ENCODE measurements at places on chromosomes 7 and 10.
A peak's percentile ranks its signal among the peaks of the same experiment; 100 is the strongest.

- DNase-seq, result no peak
Measured at GRCh38 chr7:157817433-157817832, 480.6 kb downstream of the DNAJB6 start.

DNA sequence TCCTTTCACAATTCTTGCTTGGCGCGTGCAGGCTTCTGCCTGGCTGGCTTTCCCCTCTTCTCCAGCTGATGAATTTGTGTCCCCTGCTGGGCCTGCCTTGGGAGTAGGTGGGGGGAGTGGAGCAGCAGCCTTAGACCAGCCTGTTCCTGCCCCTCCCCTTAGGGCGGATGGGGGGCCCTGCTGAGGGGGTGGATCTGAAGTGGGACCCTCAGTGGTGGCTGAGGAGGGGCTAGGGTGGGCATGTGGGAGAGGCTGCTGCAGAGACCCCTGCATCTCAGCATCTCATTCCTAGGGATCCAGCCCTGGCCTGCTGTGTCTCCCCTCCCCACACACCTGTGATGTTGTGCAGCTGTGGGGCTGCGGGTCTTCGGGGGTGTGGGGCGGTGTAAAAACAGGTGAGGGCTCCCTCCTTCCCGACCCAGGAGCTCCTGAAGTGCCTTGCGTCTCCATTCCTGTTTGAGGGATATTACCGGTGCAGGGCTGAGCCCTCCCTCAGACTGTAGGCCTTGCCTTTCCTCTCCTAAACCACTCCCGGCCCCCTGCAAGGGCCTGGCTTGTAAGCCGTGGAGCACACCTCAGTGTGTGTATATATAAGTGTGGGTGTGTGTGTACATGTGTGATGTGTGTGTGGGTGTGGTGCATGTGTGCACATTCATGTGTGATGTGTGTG, 24.7 kb downstream of the ADCYAP1R1 start:
- DNase-seq, result no peak

- DNase-seq, result no peak
Measured at GRCh38 chr10:22365233-22365632, 19.9 kb downstream of the SPAG6 start.

DNA sequence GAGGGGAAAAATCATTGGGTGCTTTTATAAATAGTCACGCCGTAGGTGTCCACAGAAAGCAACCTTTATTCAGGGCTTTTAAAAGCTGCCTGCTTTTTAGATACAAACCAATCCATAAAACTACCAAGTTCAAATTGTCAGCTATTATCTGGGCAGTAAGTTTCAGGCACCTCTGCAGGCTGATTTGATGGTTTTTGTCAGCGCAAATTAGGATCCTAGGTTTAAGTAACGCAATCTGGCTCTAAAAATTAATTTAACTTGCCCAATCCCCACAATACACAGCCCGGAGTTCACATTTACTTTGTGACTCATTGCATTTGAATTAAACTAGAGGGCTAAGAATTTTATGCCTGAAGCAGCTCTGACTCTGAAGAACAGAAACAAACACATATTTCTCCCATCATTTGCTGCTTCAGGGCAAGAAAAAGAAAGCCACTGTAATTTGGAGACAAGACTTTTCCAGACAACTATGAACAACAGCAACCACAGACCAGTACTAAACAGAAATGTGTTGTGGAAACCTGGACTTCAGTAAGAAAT, 43.3 kb downstream of the NRP1 start:
- DNase-seq, result no peak

DNA sequence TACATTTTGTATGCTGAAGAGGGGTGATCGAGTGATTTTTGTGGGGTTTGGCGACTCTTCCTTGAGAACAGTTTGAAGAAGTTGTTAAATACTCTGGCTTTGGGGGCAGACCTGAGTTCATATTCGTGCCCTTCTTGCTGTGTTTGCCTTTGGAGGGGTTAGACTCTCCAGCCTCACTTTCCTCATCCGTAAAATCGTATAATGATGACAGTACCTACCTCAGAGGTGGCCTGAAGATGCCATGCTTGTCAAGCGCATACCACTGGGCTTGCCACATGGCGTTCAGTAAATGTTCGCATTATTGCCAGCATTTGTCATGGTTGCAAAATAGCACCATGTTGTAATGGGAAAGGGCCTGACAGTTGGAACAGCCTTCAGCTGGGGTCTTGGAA, 1.3 kb downstream of the STK17A start:
- DNase-seq, result no peak

GRCh38 chr7:135510592-135511183, 786 bp upstream of the CNOT4 start:
- DNase-seq, result peak; percentile 14

DNA sequence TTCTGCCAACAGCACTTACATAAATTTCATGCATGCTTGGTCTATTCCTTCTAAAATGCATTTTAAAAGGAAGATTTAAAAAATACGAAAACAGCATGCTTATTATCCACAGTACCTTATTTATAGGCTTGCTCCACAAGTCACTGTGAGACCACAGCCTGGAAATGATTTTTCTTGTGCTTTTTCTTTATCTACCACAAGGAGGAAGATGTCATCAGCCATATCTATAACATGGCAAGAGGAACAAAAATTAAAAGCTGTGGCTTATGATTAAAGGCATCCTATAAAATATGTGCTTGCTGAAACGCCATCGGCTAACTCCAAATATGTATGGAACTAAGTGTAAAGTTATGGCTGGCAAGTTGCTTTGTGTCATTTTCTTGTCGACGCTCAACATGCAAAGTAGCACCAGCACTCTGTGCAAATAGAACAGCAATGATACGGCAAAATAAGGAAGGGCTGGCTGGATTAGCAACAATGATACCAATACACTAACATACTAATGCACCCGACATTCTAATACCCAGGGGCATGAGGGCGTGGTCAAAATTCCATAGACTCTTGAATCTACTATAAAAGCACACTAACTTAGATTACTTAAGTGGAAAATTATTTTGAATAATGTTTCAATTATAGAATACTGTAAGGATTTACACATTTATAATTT, 41.2 kb upstream of the AKR1E2 start:
- DNase-seq, result no peak

GRCh38 chr10:33539116-33539515, 204.6 kb upstream of the NRP1 start:
- DNase-seq, result no peak

- no peak for DNase-seq
Measured at GRCh38 chr10:98919899-98920298, 315.8 kb downstream of the HPSE2 start.

DNA sequence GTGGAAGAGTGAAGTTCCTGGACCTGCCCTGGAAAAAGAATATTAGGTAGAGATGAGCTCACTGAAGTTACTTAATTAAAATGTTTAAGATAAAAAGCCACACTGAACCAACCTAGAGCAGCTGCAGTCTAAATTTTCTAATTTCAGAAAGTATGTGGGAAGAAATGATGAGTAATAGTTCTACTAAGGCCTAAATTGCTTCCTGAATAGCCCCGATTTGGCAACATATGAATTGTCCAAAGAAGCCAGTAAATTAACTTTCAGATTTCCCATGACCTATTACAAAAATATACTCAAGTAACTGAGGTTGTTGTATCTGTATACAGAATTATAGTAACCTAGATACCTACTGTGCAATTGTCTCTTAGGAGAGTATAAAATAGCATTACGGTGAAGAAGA, 312.6 kb downstream of the IPMK start:
- no peak for DNase-seq

All from GM13977 (cell line).